Cortex of kidney (tissue), 1 donor: ENCODE measurements at places on chromosomes 2 and 18.

- no peak for DNase-seq
These were observed 162.1 kb downstream of the ARL4C start for GRCh38 chr2:234334756-234335155.

DNA sequence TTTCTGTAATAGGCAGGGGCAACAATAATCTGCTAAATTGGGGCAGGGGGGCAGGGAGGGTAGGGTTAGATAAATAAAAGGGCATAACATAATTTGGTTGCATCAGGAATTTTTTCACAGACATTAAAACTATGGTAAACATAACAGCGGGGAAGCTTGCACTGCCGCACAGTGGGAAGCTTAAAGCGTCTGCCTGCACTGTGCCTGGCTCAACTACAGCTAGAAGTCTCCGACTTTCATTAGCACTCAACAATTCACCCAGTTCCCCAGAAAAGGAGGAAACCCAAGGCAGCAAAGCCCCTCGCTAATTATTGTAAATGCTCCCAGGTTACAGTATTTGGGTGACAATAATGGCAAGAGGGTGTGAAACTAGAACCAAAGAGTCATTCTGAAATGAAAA, 562.9 kb downstream of the ARHGAP15 start:
- DNase-seq = no peak

DNA sequence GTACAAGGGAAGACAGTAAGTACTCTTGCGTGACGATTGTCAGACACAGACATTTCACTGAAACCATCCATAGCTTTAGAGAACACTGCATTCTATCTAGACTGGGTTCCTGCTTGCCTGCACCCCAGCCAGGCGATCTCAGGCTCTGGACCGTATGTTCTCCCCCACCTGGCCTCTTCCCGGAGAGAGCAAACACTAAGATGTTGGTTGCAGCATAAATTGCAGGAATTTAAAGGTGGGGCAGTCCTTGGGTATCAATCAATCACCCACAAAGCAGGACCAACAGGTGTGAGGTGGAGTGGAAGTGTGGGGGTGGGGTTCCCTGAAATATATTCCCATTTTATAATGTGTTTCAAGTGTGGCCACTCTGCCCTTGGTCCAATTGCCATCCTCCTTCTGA, 103.6 kb upstream of the TGFA start:
- no peak for DNase-seq

- DNase-seq = no peak
These were observed 136.5 kb upstream of the FN1 start for GRCh38 chr2:215572341-215572848.

DNA sequence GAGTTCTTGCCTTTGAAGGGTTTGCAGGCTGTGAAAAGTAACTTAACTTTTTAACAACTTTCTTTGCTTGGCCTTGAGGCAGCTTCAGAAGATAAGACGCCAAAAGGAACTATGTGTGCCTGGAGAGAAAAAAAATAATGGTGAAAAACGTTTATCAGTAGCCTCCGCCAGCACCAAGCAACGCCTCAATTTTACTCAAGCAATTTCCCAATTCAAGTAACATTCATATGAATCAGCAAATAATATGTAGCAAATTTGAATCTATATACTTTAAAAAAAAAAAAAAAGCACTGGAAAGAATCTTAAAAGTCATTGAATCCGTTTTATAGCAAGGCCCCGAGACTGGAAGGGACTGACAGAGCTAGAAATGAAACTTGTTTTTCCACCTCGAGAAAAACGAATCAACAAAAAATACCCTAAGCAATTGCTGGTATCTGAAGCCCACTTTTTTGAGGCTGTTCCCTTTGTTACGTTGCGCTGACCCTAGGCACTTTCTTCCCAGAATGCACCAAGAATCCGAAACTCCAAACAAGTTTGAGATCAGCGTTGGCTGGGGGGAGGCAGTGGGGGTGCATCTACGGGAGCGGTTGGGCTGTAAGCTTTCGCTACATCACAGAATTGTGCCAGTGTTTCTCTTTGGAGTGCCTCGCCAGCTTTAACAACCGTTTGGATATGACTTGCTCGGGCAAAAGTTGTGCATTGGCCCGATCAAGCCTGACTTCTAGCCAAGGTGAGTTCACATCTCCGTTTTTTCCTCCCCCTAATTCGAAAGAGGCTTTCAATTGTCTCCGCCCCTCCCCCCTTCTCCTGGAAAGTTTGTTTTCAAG, 2.7 kb upstream of the TGIF1 start:
- DNase-seq = no peak

DNA sequence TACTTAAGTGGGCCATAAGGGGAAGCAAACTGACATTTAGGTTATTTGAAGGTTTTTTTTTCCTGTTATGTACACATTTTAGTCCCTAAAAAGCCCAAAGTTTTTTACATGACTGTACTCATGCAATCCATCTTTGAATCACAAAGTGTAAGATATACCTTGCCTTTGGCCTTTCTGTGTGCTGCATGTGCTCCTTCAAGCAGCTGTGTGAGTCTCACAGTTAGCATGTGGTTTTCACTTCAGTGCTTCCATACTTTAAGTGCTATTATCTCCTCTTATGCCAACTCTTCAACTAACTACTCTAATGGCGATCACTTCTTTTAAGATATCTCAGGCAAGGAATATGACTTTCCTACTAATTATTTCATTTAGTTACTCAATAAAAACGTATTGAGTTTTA, 597.1 kb upstream of the ACVR2A start:
- no peak for DNase-seq

GRCh38 chr2:140508756-140509155, 1622.1 kb downstream of the LRP1B start:
- DNase-seq = no peak

DNA sequence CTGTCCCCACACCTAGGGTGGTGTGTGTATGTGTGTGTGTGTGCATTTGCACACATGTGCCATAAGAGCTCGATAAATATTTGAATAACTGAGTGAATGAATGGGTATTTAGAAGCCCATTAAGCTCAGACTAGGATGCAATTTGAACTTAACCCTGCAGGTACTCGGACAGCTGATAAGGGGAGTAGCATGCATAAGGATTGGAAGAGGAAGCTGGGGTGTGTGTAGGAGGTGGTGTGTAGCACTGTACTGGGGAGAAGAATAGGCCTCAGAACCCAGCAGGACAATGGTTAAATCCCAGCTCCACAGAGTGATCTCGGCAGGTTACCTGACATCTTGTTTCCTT, 1.8 kb upstream of the KCNF1 start:
- DNase-seq = no peak

DNA sequence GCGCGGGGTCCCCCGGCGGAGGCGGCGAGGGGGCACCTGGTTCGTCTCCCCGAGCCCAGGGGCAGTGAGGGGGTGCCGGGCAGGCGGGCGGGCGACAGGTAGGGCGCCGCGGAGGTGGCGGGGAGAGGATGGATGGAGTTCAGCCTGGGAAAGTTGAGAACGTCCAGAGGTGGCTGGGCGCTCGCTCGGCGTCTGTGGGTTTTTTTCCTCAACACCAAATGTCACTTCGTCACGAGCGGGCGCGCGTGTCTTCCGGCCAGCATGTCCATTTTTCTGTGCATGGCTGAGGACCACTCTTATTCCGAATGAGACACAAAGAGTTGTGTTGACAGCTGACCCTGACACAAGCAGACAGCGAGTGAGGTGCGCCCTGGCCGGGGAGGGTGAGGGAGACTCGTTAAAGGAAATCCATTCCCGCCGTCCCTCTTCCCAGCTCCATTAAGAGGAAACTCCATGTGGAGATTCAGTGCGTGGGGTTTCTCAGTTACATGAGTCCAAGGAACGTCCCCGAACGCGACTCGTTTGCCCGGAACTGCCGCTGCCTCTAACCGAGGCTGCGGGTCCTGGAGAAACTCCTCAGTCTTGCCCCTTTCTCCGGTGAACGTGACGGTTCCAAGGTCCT, 859 bp downstream of the GREB1L start:
- DNase-seq = no peak

GRCh38 chr2:12717191-12718014, 667 bp downstream of the TRIB2 start:
- DNase-seq = no peak

DNA sequence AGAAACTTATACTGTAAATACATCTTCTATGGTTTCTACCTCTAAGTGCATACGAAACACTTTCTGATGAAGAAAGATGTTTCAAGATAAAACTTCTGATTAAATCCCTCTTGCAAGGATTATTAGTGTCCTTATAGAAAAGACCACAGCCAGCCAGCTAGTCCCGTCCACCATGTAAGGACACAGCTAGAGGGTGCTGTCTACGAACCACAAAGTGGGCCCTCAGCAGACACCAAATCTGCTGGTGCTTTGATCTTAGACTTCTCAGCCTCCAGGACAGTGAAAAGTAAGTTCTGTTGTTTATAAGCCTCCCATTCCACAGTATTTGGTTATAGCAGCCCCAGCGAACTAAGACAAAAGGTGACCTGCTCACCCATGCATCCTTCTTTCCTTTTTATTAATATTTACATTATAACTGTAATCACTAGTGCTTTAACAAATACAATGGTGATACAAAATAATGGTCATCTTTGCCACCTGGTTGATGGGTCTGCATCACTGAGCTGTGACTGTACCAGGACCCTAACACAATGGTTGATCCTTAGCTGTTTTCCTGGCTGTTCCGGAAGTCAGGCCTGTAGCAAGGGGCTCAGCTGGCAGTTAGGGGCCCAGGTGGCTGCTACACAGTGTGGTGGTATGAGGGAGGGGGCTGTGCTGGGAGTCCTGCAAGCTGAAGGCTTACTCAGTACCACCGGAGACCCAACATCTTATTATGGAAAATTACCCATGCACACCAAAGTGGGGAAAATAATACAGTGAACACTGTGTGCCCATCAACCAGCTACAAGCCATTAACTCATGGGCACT, 108.5 kb upstream of the SMAD7 start:
- no peak for DNase-seq

DNA sequence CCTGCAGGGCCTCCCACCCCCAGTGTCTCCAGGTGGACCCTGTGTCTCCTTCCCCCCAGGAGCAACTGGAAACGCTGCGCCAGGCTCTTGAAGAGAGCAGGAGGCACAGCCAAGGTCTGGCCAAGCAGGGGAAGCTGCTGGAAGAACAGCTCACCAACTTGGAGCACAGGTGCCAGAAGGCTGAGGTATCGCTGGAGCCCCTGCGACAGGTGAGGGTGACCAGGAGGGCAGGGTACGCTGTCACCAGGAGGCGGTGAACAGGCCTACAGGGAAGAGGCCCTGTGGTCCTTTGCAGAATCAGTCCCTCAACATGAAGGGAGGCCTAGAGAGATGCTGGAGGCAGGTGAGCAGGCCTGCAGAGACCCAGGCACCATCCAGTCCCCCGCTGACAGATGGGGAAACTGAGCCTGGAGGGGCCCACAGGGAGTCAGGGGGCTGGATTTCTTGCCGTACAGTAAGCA, 15.6 kb upstream of the SNED1 start:
- no peak for DNase-seq

GRCh38 chr2:150856596-150857281, 369.3 kb upstream of the RND3 start:
- no peak for DNase-seq
